ENCODE measurements at places on chromosomes 6 and 20. TPM values are rescaled to one million over a fixed set of nuclear protein-coding genes. Genes with fewer than 3 reads are reported as not detected.

DNA sequence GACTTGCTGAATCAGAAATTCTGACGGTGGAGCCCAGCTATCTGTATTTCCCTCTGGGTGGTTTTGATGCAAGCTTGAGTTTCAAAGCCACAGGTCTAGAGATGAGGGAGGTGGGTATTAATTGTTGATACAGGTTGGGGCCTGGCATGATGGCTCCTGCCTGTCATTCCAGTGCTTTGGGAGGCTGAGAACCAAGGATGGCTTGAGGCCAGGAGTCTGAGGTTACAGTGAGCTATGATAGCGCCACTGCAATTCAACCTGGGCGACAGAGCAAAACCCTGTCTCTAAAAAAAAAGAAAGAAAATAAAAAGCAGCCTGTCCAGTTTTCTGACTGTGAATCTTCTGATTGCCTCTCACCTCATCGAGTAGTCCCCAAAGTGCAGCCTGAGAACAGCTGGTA lies 184.8 kb upstream of the SASH1 start:
- DNase-seq: no peak

DNA sequence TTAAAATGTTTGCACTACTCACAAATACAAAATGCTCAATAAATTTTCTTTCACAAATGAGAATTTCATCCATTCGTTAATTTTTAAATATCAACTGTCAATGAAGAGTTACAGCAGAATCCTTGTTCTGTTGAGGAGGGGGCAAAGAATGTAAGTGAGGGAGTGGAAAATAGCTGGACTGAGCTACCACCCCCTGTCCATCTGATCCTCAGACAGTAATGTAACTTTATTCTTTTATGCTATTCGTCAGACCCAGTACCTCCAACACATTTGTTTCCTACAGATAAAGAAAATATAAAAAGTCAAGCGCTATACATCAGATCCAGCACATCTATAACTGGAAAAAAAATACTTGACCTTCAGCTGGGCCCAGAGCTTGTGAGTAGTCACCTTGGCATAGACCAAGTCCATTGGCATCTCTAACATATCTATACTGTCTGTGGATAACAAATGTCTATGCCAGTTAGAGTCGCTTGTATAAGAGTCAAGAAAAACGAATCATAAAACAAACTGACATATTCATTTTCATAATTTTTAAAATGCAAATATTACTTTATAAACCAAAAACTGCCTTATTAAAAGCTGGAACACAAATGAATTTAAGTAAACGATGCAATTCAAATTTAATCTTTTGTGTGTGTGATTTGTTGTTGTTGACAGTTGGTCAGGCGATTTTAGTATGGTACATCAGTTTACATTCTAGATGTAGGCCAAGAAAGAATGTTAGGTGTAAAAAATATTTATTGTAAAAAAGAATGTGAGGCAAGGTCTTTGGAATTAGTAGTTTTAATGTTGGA lies 57.2 kb upstream of the HFE start:
- DNase-seq: no peak

DNA sequence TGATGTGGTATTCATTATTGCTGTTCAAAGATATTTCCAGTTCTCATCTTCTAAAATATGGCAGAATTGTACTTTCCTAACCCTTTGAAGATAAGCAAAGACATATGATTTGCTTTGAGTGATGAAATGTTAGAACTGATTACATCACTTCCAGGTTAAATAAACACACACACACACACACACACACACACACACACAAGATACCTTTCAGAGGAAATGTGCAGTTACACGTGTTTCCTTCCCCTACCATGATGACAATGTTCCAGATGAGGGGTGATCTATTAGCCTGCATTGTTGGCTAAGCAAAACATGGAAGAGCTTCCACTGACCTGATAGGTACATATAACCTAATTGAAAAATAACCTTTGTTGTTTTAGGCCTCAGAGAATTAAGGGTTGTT lies 11.7 kb upstream of the FRK start:
- no peak for DNase-seq

GRCh38 chr20:4102381-4102780 lies 87.0 kb upstream of the RNF24 start:
- no peak for DNase-seq

GRCh38 chr6:170283212-170284081 lies 7.4 kb downstream of the DLL1 start:
- DNase-seq: no peak

- no peak for DNase-seq
These were observed 85.3 kb upstream of the TIAM2 start for GRCh38 chr6:154909821-154910220.

ARHGAP40 gene
- not detected for total RNA-seq
